Sigmoid colon (tissue), 7 donors: ENCODE measurements at places on chromosomes 6 and 20. TPM values are rescaled to one million over a fixed set of nuclear protein-coding genes. Genes with fewer than 3 reads are reported as not detected.

The GRIK2 gene
- 1.5 TPM for total RNA-seq

The GSTA1 gene
- not detected for total RNA-seq

The FOXA2 gene
- not detected for total RNA-seq

The MOG gene
- total RNA-seq: not detected

The MED23 gene
- 19.0 TPM for total RNA-seq

The PTCHD4 gene
- total RNA-seq: 0.14 TPM

The CST2 gene
- total RNA-seq: not detected

The GABRR1 gene
- not detected for total RNA-seq

The SNAP25 gene
- 5.1 TPM for total RNA-seq

The ADAT2 gene
- total RNA-seq: 2.5 TPM

The PMEPA1 gene
- total RNA-seq: 6.4 TPM

The WTAP gene
- 79.5 TPM for total RNA-seq

The PARD6B gene
- total RNA-seq: 1.8 TPM

The ABHD16B gene
- total RNA-seq: not detected

The SNAI1 gene
- 1.9 TPM for total RNA-seq

- no peaks in the 10 kb centered on the region for H3K27me3 ChIP-seq
- H3K27ac ChIP-seq: peak overlapping the region; percentile 93
- no peaks in the 10 kb centered on the region for H3K36me3 ChIP-seq
- DNase-seq: peak; percentile 69
- peaks cover 59% of the 10 kb centered on the region for H3K4me1 ChIP-seq
- H3K4me3 ChIP-seq: peak overlapping the region; percentile 64
Measured at GRCh38 chr6:110357298-110357663, 868 bp downstream of the METTL24 start.

DNA sequence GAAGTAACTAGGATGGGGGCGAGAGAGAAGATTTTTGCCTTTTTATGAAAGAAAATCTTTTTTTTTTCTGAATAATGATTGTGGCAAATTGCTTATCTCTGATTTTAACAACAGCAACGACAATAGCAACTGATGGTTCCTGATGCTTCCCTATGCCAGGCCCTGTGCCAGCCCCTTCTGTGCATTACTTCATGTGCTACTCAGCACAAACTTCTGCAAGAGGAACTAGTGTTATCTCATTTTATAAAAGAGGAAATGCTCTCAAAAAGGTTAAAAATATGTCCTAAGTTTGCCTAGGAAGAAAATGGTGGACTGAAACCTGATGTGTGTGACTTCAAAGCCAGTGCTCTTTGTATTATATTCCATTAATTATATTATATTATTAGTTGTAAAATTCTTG lies 74.0 kb upstream of the RALGAPA2 start:
- H3K27me3 ChIP-seq: no peaks in the 10 kb centered on the region
- H3K4me3 ChIP-seq: no peak overlapping the region
- H3K27ac ChIP-seq: no peak overlapping the region
- no peak for DNase-seq
- no peaks in the 10 kb centered on the region for H3K36me3 ChIP-seq

DNA sequence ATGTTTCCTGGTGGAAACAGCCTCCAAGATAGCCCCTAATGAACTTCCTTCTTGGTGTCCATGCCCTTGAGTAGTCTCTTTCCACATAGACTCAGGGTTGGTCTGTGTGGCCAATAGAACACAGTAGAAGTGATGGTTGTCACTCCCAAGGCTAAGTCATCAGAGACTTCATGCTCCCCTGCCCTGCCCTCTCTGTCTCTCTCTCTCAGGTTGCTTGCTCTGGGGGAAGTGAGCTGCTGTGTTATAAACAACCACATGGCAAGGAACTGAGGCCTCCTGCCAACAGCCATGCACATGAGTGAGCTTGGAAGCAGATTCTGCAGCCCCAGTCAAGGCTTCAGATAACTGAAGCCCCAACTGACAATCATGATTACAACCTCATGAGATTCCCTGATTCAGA lies 85.3 kb upstream of the SLC22A16 start:
- H3K4me1 ChIP-seq: peaks cover 7% of the 10 kb centered on the region
- H3K27me3 ChIP-seq: no peaks in the 10 kb centered on the region
- DNase-seq: no peak
- no peak overlapping the region for H3K27ac ChIP-seq

DNA sequence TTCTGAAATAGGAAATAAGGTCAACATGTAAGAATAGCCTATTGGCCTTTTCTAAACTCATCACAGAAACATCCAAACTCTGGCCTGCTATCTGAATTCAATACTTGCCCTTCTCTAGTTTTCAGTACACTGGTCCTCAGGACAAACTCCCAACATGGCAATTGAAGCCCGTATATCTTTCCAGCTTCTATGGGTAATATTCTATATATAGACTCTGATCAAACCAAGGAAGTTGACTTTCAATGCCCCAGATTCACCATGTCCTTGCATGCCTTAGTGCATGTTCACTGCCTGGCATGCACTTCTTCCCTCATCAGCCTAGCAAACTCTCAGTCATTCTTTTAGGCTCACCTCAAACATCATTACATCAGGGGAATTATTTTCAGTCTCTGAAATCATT lies 73.2 kb downstream of the RSPO3 start:
- H3K4me1 ChIP-seq: no peaks in the 10 kb centered on the region
- no peaks in the 10 kb centered on the region for H3K36me3 ChIP-seq
- no peak overlapping the region for H3K27ac ChIP-seq
- no peaks in the 10 kb centered on the region for H3K27me3 ChIP-seq

GRCh38 chr6:28720357-28721231 lies 194.9 kb downstream of the GPX5 start:
- H3K27me3 ChIP-seq: peaks cover 13% of the 10 kb centered on the region
- H3K27ac ChIP-seq: no peak overlapping the region
- no peak overlapping the region for H3K4me3 ChIP-seq

GRCh38 chr6:95325916-95326315 lies 251.4 kb upstream of the MANEA start:
- no peaks in the 10 kb centered on the region for H3K4me1 ChIP-seq
- H3K36me3 ChIP-seq: no peaks in the 10 kb centered on the region
- no peak for DNase-seq
- no peak overlapping the region for H3K27ac ChIP-seq
- H3K27me3 ChIP-seq: no peaks in the 10 kb centered on the region
- H3K4me3 ChIP-seq: no peak overlapping the region

- no peaks in the 10 kb centered on the region for H3K27me3 ChIP-seq
- H3K27ac ChIP-seq: no peak overlapping the region
- no peaks in the 10 kb centered on the region for H3K36me3 ChIP-seq
- H3K4me1 ChIP-seq: no peaks in the 10 kb centered on the region
- H3K4me3 ChIP-seq: no peak overlapping the region
Measured at GRCh38 chr6:168145747-168146596, 67.0 kb upstream of the FRMD1 start.

- H3K4me1 ChIP-seq: peaks cover 20% of the 10 kb centered on the region
- H3K27ac ChIP-seq: peak overlapping the region; percentile 42
- no peaks in the 10 kb centered on the region for H3K27me3 ChIP-seq
- H3K4me3 ChIP-seq: no peak overlapping the region
- no peaks in the 10 kb centered on the region for H3K36me3 ChIP-seq
- DNase-seq: no peak
Measured at GRCh38 chr20:47773371-47773786, 11.9 kb downstream of the SULF2 start.

- H3K36me3 ChIP-seq: no peaks in the 10 kb centered on the region
- peaks cover 51% of the 10 kb centered on the region for H3K4me1 ChIP-seq
- H3K27ac ChIP-seq: peak overlapping the region; percentile 99
- no peak overlapping the region for H3K4me3 ChIP-seq
- no peaks in the 10 kb centered on the region for H3K27me3 ChIP-seq
Measured at GRCh38 chr6:111478749-111479148, 4.3 kb downstream of the REV3L start.

DNA sequence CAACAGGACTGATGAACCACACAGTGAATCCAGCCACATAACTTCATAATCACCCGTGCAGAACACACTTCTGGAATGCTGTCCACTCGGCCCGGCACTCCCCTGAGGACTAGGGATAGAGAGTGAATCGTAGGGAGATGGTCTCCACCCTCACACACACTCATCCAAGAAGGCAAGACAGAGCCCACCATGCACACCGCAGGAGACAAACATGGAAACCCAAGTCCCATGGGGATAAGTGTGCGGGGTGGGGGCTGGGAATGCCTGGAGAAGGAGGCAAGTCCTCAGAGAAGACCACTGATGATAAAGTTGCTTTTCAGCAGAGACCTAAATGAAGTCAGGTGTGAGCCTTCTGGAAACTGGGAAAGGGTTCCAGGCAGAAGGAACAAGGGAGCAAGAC lies 399.2 kb upstream of the AGPAT4 start:
- no peak overlapping the region for H3K4me3 ChIP-seq
- no peak for DNase-seq
- no peak overlapping the region for H3K27ac ChIP-seq

GRCh38 chr6:68990317-68990716 lies 355.2 kb downstream of the ADGRB3 start:
- H3K27me3 ChIP-seq: no peaks in the 10 kb centered on the region
- H3K4me3 ChIP-seq: no peak overlapping the region
- H3K27ac ChIP-seq: no peak overlapping the region
- H3K36me3 ChIP-seq: no peaks in the 10 kb centered on the region

DNA sequence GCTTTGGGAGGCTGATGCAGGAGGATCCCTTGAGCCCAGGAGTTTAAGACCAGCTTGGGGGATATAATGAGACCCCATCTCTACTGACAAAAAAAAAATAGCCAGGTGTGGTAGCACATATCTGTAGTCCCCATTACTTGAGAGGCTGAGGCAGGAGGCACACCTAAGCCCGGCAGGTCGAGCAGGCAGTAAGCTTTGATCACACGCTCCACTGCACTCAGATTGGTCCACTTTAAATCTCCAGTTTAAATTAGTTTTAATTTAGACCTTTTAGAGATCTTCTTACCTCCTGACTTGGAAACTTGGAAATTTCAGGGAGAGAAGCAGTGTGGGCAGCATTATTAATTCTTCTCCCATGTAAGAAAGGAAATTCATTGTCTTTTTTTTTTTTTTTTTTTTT lies 16.8 kb upstream of the PLCB4 start:
- H3K27ac ChIP-seq: no peak overlapping the region
- no peak for DNase-seq
- no peaks in the 10 kb centered on the region for H3K27me3 ChIP-seq
- no peaks in the 10 kb centered on the region for H3K36me3 ChIP-seq
- no peaks in the 10 kb centered on the region for H3K4me1 ChIP-seq

- no peak within 1 kb of the TSS for H3K4me3 ChIP-seq
- no peak for DNase-seq
- peaks cover 41% of the 10 kb centered on the region for H3K4me1 ChIP-seq
- H3K36me3 ChIP-seq: no peaks in the 10 kb centered on the region
- no peak within 1 kb of the TSS for H3K27ac ChIP-seq
Measured at GRCh38 chr20:25081730-25082497, at the start of gene VSX1. Gene VSX1 (minus strand): TSS chr20:25082141. CDS start chr20:25082096, 45 bp downstream.

- peak overlapping the region; percentile 61 for H3K4me3 ChIP-seq
- peak; percentile 85 for DNase-seq
- H3K4me1 ChIP-seq: no peaks in the 10 kb centered on the region
- no peaks in the 10 kb centered on the region for H3K36me3 ChIP-seq
- H3K27me3 ChIP-seq: no peaks in the 10 kb centered on the region
Measured at GRCh38 chr6:33427585-33428223, 7.8 kb downstream of the SYNGAP1 start.

GRCh38 chr6:3456898-3457709 lies at the start of gene SLC22A23:
Gene SLC22A23 (minus strand): TSS chr6:3457050. CDS start chr6:3456559, 491 bp downstream.
- H3K4me1 ChIP-seq: peaks cover 22% of the 10 kb centered on the region
- H3K27ac ChIP-seq: peak within 1 kb of the TSS; percentile 83
- no peaks in the 10 kb centered on the region for H3K36me3 ChIP-seq
- H3K27me3 ChIP-seq: no peaks in the 10 kb centered on the region
- DNase-seq: peak; percentile 78

- H3K27ac ChIP-seq: no peak overlapping the region
- DNase-seq: no peak
- peaks cover 7% of the 10 kb centered on the region for H3K4me1 ChIP-seq
- H3K27me3 ChIP-seq: no peaks in the 10 kb centered on the region
Measured at GRCh38 chr6:125981571-125982185, 4.7 kb upstream of the TRMT11 start.

- no peaks in the 10 kb centered on the region for H3K27me3 ChIP-seq
- H3K27ac ChIP-seq: no peak overlapping the region
- no peak overlapping the region for H3K4me3 ChIP-seq
- no peaks in the 10 kb centered on the region for H3K36me3 ChIP-seq
- peaks cover 17% of the 10 kb centered on the region for H3K4me1 ChIP-seq
Measured at GRCh38 chr6:1868561-1869261, 259.0 kb downstream of the FOXC1 start.

- no peaks in the 10 kb centered on the region for H3K4me1 ChIP-seq
- DNase-seq: no peak
- H3K27me3 ChIP-seq: peaks cover 20% of the 10 kb centered on the region
Measured at GRCh38 chr6:33623895-33624381, 2.8 kb downstream of the ITPR3 start.

DNA sequence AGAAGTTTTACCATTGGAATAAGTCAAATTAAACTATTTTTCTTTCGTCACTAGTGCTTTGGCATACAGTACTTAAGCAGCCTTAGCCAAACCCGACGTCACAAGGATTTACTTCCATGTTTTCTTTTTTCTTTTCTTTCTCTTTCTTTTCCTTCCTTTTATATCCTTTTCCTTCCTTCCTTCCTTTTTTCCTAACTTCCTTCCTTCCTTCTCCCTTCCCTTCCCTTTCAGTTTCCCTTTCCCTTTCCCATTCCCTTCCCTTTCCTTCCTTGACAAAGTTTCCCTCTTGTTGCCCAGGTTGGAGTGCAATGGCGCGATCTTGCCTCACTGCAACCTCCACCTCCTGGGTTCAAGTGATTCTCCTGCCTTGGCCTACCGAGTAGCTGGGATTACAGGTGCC lies 9.9 kb downstream of the ULBP3 start:
- no peak overlapping the region for H3K4me3 ChIP-seq
- H3K27ac ChIP-seq: no peak overlapping the region
- H3K27me3 ChIP-seq: peaks cover 20% of the 10 kb centered on the region
- DNase-seq: no peak

DNA sequence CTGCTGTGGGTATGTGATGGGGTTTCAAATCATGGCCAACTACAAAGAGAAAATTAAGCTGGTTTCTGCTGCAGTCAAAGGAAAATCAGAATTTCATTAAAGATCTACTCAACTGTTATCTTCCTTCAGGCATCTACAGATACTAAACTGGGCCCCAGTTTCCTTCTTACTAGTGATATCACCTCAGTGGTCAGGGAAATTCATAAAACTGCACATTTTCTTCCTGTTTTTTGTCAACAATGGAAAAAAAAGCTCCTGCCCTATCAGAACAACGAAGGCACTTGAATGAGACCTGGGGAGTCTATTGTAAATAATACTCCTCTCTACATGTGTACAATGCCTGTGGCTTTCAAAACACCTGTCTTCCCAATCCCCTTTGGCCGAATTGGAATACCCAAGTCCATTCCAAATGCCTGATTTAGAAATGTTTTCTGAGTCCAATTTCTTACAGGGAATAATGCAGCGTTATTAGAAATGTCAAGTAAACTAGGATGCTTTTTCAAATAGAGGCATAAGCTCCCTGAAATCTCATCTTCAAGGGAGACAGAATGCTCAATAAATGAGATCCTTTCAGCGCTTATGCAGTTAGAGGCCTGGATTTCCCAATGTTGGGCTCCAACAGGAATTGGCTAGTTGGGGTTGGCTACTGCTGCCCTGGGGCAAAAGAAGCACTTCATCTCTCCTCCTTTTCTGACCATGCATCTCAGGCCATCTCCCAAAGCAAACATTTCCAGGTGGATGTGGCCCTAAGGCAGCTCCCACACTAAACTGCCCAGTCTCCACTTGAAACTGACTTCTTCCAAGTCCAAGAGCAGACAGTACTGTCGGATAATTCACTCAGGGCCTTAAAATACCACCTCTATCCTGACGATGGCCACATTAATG lies 143.3 kb downstream of the NFATC2 start:
- H3K27me3 ChIP-seq: no peaks in the 10 kb centered on the region
- no peaks in the 10 kb centered on the region for H3K4me1 ChIP-seq
- H3K4me3 ChIP-seq: no peak overlapping the region
- no peak for DNase-seq

- no peaks in the 10 kb centered on the region for H3K36me3 ChIP-seq
- no peaks in the 10 kb centered on the region for H3K4me1 ChIP-seq
- no peak overlapping the region for H3K4me3 ChIP-seq
- no peaks in the 10 kb centered on the region for H3K27me3 ChIP-seq
- no peak overlapping the region for H3K27ac ChIP-seq
Measured at GRCh38 chr20:22717466-22717865, 133.1 kb upstream of the FOXA2 start.
